ENCODE measurements at places on chromosomes 5 and 9.

DNA sequence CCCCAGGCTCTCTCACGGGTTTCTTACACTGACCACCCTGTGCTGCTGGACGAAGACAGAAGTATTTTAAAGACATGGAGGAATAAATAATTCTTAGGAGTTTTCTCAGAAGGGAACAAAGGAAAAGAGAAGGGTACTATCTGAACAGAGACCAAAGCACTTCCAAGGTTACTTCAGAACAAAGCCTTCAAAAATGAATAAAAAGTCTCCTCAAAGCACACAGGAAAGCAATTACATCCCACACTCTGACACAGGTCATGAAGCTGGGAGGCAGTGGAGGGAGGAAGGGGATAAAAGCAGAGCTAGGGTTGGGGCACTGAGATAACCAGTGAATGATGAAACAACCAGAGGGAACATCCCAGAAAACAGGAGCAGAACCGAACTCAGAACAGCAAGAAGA is 151.8 kb downstream of the ARSB start:
- no peak for DNase-seq

- DNase-seq: no peak
These were observed 6.1 kb downstream of the ANKS6 start for GRCh38 chr9:98790134-98790841.

DNA sequence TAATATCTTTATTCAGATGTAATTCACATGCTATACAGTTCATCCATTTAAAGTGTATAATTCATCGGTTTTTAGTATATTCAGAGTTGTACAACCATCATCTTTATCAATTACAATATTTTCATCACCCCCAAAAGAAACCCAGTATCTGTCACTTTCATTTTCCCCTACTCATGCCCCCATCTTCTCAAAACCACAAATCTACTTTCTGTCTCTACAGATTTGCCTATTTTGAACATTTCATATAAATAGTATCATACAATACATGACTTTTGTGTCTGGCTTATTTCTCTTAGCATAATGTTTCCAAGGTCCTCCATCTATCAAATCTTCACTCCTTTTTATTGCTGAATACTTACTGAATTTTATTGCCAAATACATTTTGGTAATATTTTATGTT is 305.1 kb upstream of the SGCD start:
- no peak for DNase-seq

DNA sequence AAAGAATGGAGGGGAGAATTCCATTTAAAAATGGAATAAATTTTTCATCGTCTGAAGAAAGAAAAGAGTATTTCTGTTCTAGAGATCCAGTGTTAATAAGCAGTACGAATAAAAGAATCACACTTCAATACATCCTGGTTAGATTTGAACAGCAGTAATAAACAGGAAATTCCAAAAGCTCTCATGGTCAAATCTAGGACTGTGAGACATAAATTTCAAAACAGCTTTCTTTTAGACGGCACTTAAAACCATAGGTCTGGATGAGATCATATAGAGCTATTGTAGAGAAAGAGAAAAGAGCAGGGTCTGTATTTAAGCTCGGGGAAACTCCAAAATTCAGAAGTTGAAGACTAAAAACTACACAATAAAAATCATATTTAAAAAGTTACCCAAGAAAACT is 1006.9 kb upstream of the CTNND2 start:
- DNase-seq: no peak

GRCh38 chr5:12885018-12885417 is 980.8 kb upstream of the CTNND2 start:
- no peak for DNase-seq

- no peak for DNase-seq
These were observed 202.8 kb downstream of the CWC27 start for GRCh38 chr5:64971513-64971912.

DNA sequence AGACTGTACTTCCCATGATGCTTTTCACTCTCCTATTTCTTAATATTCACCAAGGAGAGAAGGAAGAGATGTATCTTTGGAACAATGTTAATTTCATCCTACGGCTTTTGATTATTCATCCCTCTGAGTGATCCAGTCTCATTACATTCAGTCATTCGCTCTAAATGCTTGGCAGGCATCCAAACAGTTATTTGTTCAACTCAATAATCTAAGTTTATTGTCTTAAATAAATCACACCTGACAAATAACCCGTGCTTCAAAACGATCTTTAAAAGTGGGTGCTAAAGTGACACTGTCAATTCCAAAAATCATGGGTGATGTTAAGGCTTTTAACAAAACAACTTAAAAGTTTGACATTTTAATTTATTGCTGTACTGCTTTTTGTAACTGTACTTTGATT is 233.1 kb downstream of the RASEF start:
- peak; percentile 82 for DNase-seq

DNA sequence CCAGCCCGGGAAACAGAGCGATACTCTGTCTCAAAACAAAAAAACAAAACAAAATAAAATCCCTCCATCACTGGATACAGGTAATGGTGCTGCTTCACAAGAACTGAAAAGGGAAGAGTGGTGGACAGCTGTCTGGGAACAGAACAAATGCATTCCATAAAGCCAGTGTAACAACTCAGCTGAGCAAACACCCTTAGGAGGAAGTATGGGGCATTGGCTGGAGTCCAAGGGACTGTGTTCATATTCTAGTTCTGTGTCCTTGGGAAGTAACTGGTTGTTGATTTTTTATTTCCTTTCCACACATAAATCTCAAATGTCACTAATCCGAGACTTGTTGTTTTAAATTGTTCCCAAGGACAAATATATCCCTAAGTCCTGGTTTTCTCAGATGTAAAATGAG is 38.3 kb downstream of the HTR1A start:
- no peak for DNase-seq

- DNase-seq: no peak
These were observed 22.0 kb downstream of the CDC42SE2 start for GRCh38 chr5:131285703-131286399.

GRCh38 chr9:121992571-121993212 is 100.4 kb downstream of the TTLL11 start:
- peak; percentile 68 for DNase-seq

DNA sequence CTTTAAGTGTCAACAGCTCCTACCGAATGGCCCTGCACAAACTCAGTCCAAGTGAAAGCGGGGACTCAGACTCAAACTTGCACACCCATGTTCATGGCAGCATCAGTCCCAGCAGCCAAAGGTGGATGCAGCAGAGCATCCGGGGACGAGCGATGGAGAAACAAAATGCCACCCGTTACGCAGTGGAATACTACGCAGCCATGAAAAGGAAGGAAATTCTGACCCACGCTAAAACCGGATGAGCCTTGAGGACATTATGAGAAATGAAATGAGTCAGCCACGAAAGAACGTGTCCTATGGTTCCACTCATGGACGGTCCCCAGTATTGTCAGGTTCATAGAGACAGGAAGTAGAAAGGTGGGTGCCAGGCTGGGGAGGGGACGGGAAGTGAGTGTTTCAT is 48.6 kb upstream of the NOTCH1 start:
- DNase-seq: no peak

DNA sequence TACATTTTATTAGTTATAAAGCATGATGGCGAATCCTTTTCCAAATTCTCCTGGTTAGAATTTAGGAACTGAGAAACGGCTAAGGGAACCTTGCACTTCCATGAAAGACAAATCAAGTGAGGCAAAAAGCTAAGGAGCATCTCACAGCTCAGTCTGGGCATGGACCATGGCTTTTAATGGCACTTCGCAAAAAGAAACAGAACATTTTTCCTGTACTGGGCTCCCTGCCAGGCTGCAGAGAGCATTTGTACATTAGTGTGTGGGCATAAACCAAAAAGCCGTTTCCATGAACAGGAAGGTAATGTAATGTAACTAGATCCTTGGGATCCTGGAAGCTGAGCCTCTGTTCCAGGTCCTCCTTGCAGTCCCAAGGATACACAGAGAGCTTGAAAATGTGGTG is 354.2 kb downstream of the MRPS30 start:
- DNase-seq: peak; percentile 67

- no peak for DNase-seq
These were observed 1.5 kb downstream of the GARIN3 start for GRCh38 chr5:157164521-157164920.

DNA sequence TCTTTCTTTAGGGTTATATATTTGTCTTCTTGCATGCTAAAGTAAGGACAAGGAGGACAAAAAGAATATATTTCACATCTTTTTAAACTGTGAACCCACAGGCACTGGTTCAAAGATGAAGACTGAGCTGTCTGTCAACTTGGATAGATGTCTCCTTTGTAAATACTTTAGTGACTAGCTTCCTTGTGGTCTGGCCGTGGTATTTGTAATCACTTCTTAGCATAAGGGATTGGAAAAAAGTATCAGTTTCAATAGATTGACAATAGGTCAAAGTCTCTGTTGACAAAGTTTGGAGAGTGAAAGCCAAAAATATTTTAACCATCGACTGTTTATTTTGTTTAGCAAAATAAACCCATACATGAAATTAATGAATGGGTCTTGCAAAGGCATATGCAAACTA is 91.4 kb downstream of the TMEM167A start:
- no peak for DNase-seq

DNA sequence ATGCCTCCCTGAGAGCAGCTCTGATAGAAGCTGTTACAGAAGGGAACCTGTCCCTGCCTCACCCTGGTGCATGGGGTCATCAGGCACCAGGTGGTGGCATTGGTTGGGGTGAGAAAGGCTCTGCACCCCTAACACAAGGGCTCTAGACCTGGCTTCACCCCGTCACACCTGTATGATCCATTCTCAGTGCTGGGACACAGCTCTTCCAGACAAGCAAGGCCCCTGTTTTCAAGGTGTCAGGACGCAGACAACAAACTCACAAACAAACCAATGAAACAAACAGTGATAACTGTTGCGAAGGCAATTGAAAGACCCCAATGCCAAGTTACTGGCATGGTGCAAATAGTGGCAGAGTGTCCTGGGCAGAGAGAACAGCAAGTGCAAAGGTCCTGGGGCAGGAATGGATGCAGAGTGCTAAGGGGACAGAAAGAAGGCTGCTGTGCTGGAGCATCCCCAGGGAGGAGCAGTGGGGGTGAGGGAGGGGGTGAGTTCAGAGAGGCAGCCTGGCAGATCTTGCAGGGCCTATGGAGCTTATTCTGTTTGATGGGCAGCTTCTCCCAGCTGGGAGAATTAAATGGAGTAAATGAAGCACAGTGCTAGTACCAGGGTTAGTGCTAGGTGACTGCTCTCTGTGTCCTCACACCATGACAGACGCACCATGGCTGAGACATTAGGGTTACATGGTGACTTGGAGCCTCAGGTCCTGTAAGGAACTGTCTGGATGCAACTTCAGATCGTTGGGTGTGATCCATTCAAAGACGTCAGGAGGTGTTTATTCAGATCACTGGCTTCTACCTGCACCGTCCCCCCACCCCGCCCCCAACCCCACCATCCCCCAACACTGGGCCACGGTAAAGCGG is 67.9 kb upstream of the UNC5A start:
- no peak for DNase-seq

Measured in NCI-H1105 (cell line).